NCI-H1417 (cell line): ENCODE measurements at places on chromosomes 2 and 18.

DNA sequence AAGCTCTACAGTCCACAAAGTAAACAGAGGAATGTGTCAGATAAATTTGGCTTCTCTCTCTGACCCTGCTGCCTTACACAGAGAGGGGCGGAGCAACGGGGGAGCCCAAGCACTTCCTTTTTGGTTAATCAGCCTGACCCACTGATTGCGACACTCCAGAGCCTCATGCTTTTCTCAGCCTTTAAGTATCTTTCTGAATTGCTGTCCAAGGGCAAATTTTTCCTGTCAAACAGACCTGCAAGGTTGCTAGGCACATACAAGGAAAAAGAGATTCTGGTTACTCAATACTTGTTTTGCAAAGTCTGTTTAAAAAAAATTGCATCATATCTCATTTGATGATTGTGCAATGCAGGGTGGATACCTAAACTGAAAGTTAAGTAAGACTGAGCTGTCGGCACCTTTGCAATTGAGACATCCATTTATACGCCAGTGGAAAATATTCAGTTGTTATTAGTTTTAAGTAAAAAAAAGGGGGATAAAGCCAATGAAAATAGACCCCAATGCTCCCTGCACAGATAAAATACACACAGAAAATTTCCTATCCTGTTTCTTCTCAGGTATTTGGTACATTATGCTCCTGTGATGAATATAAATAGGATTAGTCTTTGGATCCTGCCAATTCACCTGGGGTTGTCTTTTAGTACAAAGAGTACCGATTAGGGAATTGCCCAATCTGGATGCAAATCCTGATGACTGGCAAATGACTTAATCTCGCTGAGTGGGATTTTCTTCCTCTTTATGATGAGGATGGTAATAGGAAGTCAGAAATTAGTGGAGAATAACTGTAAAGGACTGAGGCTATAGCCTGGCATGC lies 260.2 kb upstream of the TRIB2 start:
- peak; percentile 6 for DNase-seq

- no peak for DNase-seq
Observed at GRCh38 chr2:149921911-149922616, 334.5 kb upstream of the MMADHC start.

DNA sequence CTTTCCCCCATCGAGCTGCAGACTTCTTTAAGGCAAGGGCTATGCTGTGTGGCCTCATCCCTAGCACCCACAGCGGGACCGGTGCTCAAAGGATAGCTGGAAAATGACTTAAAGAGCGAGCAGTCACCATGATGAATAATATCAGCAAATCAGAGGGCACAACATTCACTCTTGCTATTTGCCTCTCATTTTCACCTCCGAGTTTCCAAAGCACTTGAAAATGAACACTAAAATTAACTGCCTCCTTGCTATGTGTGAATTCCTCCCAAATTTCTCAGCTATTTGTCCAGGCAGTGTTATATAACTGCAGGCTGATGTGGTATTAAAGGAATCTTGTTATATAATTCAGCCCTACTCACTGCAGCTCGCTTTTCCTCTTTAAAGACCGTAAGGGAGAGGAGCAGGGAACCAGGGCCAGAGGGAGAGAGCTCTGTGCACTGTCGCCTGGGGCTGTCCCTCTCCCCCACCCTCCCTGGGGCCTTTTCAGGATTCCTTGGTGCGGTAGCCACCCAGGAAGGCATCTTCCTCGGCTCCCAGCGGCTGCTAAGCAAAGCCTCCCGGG lies 1.4 kb downstream of the CYS1 start:
- no peak for DNase-seq

DNA sequence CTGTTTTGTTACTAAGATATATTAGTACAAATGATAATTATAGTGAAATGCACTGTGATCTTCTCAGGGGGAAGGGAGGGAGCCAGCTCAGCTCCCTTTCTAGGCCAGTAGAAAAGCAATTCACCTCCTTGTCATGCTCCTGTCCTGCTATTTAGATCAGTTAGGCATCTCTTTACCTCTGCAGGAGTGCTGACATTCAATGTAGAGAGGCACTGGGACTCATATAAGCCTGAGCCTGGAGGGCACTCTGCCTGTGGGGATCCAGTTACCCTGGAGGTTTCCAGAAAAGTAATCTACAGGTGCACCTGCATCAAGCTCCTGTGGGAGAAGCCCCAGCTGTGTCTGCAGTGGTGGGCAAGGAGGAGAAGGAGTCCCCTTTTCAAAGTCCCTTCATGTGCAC lies 277.0 kb downstream of the CPS1 start:
- DNase-seq = no peak

GRCh38 chr2:236016496-236016895 lies 151.7 kb downstream of the GBX2 start:
- DNase-seq = no peak

- no peak for DNase-seq
Observed at GRCh38 chr2:223967981-223968380, 10.7 kb downstream of the MRPL44 start.

DNA sequence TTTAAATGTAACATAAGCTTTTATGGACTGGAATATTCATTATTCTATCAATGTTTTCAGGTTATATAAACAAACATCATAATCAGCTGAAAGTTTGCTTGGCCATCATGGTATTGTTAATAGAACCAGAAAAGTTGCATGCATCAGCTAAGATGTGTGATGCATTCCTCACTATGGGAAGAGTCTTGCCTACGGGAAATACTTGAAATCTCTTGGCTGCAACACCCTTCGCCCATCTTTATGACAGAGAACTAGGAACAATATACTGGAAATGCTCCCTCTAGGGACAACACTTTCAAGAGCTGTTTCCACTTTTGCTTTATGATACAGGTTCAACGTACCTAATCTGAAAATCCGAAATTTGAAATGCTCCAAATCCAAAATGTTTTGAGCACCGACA lies 1390.8 kb downstream of the DPP10 start:
- no peak for DNase-seq

GRCh38 chr2:105822186-105822585 lies 77.5 kb downstream of the NCK2 start:
- no peak for DNase-seq

DNA sequence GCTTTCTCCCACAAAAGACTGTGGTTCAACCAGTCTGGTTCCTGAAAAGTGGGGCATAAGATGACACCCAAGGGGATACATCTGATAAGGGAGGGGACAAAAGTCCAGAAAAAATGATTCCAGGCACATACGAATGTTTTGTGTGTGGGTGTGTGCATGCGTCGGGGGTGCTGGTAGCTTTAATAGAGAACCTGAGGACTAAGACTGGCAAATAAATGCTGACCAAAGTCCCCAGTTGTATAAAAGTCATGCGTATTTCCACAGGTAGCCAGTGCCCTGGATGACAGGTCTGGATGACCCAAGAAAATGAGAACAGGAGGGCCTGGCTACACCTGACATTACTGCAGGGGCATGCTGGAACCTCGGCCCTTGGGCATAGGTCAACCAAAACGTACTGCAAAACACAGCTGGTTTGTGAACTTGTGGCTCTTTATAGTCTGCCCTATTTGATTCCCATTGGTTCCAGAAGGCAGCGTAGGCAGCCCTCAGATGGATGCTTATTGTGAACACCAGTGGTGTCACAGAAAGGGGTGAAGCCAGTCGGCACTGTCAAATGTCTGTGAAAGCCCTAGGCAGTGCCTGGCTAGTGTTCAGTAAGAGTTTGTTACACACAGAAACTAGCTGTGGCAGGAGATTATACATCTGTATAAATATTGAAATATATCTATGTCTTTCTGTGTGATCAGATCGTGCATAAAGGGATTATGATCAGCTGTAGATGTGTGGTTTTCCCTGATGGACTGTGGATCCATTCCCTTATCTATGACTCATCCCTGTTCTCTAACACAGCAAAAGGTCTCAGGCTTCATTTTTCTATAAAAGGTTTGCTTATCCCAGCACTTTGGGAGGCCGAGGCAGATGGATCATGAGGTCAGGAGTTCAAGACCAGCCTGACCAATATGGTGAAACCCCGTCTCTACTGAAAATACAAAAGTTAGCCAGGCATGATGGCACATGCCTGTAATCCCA lies 58.3 kb downstream of the INSIG2 start:
- no peak for DNase-seq

DNA sequence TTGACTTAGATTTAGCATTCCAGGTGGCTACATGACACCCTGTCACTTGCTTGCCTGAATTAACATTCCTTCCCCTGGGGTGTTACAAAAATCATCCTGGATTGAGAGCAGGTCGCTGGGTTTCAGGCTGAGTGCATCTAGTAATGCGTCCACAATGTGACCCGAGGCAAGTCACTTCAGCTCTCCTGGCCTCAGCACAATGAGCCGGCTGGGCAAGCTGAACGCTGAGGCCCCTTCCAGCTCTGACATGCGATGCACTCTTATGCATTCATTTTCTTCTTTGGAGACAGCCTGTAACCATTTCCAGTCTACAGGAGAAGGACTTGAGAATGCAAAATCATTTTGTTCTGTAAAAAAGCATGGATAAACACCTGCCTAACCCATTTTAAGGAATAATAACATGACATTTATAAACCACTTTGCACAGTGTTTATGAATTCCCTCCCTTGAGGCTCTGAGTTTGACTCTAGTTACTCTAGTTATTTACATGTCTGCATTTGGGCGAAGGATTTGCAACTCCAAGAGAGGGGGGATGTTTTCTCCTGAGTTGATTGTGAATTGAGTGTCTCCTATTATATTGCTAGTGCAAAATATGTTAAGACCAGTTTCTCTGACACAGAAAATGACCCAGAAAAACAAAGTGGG lies 63.0 kb upstream of the CPO start:
- peak; percentile 9 for DNase-seq

DNA sequence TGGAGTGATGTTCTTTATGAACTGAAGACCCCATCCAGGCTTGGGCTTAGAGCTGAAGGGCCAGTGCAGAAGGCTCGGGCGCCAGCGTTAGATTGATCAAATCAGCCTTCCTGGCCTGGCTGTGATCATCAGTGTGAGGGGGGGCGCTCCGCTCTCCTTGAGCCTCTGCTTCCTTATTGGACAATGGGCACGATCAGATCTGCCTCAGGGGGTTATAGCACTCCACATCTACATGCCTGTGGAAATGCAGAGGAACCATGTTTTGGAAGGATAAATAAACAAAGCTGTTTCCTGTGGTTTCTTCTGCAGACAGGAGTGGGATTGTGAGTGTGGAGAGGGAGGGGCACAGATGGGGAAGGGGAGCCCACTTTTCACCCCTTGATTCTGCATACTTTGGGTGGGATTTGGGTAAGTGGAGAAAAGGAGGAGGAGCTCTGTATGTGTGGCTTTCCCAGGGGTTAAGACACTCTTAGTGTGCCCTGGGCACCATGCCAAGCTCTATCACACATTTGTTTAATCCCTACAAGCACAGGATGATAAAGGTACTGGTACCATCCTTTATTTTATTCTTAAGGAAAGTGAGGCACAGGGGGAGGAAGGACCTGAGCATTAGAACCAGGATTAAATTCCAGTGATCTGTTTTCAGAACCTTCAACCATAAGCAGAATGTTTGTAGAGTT lies 150.5 kb downstream of the EN1 start:
- DNase-seq = no peak

GRCh38 chr2:28103611-28104010 lies 213.1 kb downstream of the BABAM2 start:
- DNase-seq = no peak

DNA sequence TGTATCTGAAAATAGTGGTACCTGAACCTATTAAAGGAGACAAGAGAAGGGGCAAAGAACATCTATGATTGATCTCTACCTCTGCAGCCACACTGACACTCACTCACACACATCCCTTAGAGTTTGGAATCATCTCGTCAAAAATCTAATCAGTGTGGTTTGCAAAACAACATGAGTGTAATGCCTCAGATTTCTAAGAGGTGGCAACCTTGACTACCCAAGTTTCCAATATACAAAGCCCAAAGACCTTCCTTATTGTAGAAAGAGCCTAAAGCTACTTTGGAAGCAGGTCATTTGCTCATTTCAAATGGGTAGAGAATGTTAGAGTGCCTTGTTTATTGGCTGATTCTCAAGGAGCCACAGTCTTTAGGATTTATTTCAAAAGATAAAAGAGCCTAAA lies 444.9 kb downstream of the ARHGAP15 start:
- no peak for DNase-seq

- no peak for DNase-seq
Observed at GRCh38 chr2:59389240-59389639, 1148.1 kb upstream of the FANCL start.

DNA sequence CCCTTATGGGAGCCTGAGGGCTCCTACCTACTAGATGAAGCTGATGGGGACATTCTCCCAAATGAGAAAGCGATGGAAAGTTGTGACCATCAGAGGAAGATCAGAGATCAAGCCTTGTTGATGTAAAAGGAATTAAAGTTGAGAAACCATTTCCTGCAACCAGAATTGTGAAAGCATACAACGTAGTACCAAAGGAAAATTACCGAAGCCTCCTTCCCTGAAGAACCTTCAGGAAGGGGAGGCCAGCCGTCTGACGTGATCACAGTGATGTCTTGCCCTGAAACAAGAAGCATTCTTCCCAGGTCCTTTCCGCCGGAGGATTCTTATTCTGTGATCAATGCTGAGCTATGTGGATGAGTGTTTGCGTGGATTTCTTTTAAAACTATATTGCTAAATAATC lies 211.6 kb upstream of the TNP1 start:
- DNase-seq = no peak

DNA sequence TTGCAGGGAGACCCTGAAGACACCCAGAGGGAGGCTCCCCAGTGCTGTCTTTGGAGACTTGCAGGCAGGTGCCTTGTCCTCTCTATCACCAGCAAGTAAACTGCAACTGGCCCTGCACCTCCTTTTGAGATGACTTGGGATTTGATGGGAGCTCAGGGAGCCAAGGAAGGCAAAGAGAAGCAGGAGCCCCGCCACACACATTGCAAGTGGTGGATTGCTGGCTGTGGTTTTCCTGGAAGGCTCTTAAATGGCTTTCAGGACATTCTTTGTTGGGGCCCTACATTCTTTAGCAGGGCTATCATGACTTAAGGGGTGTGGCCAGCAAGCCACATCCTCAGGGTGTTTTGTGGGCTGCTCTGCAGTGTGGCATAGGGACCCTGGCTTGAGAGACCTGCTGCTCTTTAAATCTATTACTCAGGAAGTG lies 39.9 kb upstream of the CDC42EP3 start:
- no peak for DNase-seq

GRCh38 chr2:85525029-85525428 lies 13.9 kb upstream of the MAT2A start:
- no peak for DNase-seq

GRCh38 chr2:21640046-21640445 lies 516.3 kb downstream of the TDRD15 start:
- no peak for DNase-seq

DNA sequence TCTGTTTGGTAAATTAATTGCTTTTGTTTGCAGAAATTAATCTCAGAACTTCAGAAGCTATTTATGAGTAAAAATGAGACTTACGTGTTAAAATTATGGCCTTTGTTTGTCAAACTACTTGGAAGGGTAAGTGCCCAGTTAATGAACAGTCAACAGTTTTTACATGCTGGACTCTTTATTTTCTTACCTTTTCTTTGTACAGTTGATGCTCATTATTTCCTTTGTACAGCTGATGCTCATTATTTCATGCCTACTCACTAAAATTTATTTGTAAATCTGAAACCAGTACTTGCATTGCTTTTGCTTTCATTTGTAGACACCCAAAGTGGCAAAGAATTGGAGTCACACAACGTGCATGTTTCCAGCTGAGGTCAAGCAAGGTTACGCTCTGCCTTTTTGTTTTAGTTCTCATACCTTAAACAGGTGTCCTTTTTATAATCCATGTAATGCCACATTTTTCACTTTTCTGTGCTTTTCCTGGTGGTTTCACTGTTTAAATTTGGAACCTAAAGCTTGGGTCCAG lies 13.3 kb downstream of the RIF1 start:
- DNase-seq = peak; percentile 61

GRCh38 chr2:235659767-235660322 lies 166.0 kb downstream of the AGAP1 start:
- DNase-seq = no peak
